Stimulated activated CD4-positive, alpha-beta T cell treated with anti-CD3 and anti-CD28 coated beads, TNF-alpha, amount 100 ng/mL, for 1 hour (primary cell): ENCODE measurements at places on chromosomes 6 and 20.

- no peak for DNase-seq
Measured at GRCh38 chr6:98975421-98975820, 27.7 kb upstream of the FBXL4 start.

DNA sequence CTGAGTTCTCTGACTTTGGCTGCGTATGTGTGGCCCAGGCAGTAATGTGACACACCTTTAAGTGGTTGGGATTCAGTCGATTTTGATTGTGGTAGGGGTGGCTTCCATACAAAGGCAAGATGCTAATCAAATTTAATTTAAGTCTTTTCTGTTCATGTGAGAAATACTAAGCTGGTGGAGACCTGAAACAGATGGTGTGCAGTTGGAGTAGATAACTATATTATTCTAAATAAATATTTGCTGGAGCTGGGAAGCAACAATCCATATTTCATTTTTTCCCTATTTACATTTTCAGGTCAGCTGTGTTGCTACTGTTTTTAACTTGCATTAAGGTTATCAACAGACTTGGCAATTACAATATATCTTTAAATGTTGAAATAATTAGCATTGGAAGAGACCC lies 67.4 kb upstream of the C20orf144 start:
- no peak for DNase-seq

- no peak for DNase-seq
Measured at GRCh38 chr6:165782134-165782533, 119.1 kb upstream of the PDE10A start.

DNA sequence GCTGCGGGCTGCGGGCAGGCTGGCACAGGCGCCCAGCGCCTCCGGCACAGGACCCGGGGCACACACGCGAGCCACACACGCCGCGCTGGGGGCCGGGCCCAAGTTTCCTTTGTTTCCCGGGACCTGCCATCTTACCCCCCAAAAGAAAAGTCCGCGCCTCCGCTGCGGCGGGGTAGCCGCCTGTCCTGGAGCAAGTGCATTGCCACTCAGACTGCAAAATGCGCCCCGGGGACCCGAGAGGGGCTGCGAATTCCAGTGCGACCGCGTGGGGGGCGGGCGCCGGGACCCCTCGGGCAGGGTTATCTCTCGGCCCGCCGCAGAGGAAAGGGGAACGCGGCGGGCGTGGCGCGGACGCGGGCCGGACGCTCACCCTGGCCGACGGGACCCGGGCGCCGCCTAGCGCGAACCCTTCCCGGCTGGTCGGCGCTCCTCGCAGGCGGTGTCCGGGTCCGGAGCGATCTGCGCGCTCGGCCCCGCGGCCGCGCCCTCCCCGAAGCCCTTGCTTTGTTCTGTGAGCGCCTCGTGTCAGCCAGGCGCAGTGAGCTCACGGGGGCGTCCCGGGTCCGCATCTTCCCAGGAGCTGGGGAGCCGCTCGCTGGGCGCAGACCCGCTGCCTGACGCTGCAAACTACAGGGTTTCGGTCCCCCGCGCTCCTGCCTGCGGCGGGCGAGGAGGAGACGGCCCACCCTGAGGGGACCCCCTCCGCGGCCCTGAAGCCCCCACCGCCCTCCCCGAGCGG lies 639 bp upstream of the CD24 start:
- no peak for DNase-seq

- DNase-seq, result no peak
Measured at GRCh38 chr6:109762166-109762565, 71.1 kb downstream of the FIG4 start.

GRCh38 chr6:122308074-122308473 lies 91.4 kb upstream of the HSF2 start:
- DNase-seq, result no peak

DNA sequence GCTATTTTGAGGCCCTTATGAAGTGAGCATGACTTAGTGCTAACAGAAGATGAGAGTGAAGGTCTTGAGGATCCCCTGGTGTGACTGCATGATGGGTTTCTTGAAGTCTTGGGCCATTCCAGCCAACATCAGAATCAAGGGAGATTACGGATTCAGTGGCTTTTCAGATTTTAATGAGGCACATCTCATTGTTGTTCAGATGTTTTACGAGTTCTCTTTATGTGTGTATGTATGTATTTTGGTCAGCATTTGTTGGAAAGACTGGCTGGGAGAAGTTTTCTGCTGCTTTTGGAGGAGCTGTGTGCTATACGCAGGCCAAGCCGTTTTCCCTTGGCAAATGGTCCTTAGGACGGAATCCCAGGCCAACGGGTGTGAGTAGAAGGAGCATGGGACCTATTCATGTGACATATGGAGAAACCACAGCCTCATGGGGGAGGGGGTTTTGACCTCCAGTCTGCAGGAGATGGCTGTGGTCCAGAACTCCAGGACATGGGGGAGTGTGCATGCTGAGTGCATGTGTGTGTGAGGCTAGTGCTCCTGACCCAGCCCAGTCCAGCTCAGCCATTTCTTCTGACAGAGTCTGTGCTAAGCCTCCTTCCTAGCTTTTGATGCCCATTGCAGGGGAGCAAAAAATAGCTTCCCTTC lies 35.3 kb downstream of the CHMP4B start:
- DNase-seq, result no peak

DNA sequence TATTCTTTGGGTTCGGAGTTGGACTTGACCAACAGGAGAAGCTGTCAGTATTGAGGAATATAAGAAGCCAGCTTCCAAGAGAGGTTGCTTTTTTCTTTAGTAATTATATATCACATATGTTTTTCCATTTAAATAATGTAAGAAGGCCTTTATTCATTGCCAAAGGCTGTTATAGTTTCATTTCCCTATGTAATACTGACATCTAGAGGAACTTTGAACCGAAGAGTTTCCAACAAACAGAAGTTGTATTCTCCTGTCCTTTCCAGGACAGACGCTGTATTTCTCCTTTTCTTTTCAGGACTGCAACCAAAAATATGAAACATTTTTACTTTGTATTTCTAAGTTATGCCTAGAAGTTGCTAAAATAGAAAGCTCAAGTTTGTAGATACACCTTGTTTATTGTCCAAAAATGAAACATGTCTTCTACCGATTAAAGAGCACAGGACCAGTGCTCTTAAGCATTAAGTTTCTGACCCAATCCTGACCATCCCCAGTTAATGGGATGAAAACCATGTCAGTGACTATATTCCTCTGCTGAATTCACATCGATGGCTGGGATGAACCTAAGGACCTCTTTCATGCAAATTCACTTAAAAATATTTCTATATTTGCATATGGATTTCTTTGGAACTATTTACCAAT lies 55.1 kb downstream of the MYLK4 start:
- DNase-seq, result no peak

- no peak for DNase-seq
Measured at GRCh38 chr6:160792708-160793107, 90.7 kb downstream of the PLG start.

GRCh38 chr6:15441215-15441868 lies 195.5 kb downstream of the JARID2 start:
- no peak for DNase-seq

DNA sequence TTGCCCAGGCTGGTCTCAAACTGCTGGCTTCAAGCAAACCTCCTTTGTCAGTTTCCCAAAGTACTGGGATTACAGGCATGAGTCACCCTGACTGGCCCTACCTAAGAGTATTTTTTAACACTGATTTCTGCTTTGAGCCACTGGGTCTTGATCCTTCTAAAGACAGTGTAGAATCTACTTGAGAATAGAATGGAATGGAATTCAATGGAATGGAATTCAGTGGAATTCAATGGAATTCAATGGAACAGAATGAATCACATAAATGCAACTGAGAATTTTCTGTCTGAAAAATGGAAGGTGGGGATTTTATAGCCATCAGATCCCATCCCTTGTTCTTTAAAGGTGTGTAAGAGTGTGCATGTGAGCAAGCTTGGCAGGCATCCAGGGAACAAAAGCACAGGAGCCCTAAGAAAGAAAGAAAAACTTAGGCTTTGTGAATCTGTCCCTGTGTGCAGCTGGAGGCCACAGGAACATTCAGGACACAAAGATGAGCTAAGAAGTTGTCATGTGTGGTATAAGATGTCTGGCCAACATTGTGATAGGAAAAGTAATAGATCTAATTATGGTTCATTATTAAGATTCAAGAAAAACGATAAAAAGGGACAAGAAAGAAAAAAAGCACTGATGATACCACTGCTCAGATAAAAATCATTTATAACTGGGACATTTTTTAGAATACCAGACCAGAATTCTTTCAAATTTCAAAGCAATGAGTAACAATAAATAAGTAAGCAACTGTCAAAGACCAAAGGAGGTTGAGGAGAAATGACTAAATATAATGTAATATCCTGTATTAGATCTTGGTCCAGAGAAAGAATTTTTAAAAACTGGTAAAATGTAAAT lies 681.0 kb upstream of the GJE1 start:
- DNase-seq, result no peak

GRCh38 chr6:45574014-45574461 lies 196.3 kb upstream of the SUPT3H start:
- DNase-seq, result no peak

- no peak for DNase-seq
Measured at GRCh38 chr6:50845499-50846143, 26.9 kb downstream of the TFAP2B start.

- no peak for DNase-seq
Measured at GRCh38 chr6:118668761-118669385, 17.5 kb upstream of the CEP85L start.

DNA sequence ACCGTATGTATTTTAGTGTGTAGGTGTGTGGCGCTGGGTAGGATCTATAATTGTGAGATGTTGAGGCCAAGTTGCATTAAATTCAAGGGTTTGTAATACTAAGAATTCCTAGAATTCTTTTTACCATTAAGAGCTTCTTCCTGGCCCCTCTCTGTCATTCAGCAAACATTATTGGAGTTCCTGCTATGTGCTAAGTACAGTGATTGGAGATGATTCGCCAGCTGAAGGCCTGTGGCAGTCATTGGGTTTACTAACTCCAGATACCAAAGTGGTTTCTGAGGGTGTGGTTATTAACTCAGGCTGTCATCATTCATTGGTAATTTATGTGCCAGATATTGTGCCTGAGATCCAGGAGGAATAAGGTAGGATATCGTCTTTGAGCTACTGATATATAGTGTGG lies 167.1 kb downstream of the LAMA2 start:
- DNase-seq, result no peak

GRCh38 chr20:63427724-63428330 lies 44.6 kb downstream of the KCNQ2 start:
- no peak for DNase-seq

GRCh38 chr6:101851911-101852310 lies 458.4 kb downstream of the GRIK2 start:
- DNase-seq, result no peak

DNA sequence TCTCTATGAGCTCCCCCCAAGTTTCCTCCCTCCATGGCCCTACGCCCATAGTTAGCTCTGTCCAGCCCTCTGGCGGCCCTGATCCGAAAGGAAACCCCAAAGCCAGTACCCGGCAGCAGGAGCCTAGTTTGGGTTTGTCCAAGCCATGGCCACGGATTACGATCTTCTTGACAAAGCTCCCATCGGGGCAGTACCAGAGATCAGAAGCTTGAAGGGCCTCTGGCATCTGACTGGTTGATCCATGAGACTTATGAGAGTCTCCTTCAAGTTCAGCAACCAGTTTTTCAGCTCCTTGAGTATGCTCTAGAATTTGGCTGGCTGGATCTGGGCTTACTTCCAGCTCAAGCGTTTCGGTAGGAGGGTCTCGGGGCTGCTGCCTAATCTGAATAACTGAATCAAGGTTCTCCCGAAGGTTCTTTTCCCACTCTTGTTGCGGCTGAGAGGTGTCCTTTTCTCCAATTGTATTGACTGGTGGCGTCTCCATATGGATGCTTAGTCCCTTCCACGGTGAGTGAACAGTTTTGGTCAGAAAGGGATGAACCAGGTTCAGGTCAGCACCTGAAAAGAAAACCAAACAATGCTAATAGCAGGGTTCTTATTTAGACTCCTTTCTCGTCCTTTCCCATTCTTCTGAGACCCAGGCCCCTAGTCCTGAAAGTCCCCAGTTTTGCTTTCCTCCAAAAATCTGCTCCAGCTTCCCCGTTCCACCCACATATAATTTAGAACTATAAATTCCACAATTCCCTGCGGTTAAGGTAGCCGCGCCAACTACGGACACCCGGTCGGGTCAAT lies 595 bp downstream of the FKBPL start:
- DNase-seq, result no peak

- DNase-seq, result no peak
Measured at GRCh38 chr6:109308018-109308492, 74.2 kb downstream of the CD164 start.

DNA sequence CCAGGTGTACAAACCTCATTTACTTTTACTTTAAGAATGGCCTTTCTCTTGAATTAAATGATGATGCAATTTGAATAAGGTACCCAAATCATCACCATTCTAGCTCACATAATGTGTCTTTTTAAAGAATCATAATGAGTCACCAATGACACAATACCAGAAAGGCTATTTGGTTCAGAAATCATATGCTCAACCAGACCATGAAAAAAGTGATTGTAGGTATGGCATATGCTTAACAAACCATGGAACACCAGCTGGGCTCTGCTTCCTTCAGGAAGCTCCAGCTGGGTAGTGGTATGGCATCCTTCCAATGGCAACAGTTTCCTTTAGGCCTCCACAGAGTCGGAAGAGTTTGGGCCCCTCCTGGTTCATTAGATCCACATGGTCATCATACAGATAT lies 128.2 kb downstream of the FRK start:
- DNase-seq, result no peak

DNA sequence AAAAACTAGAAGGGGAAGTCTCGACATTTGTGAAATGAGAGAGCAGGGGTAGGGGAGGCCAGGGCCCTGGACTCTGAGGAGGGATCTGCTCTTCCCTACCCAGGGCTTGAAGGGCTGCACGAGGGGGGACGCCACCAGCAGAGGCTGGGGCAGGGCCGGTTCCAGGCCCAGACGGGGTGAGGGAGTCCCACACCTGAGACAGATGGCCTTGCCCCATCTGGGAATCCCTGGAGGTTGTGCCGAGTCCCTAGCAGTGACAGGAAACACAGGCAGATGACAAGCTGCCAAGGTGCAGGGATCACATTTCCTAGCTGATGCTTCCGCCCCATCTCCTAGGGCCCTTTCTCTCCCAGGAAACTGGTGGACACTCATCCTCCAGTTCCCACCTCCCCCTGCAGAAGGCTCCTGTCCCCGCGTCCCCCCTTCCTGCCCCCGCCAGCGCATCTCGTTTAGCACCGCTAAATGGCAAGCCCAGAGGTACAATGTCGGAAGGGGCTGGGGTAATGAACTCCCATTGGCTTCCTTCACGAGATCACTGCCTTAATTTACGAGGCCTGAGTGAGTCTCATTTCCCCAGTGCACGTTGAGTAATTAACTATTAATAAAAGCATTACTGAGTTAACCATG lies 35.2 kb upstream of the CDH22 start:
- no peak for DNase-seq
